ENCODE measurements at places on chromosomes 1 and 21. TPM values are rescaled to one million over a fixed set of nuclear protein-coding genes. Genes with fewer than 3 reads are reported as not detected.

GRCh38 chr1:179969962-179970361 lies 15.4 kb downstream of the CEP350 start:
- DNase-seq, result no peak

ERRFI1 gene
- total RNA-seq, result 143 TPM

- no peak for DNase-seq
These were observed 917 bp downstream of the MEX3A start for GRCh38 chr1:156081180-156081916.

GRCh38 chr21:39232861-39233291 lies 49.6 kb upstream of the PSMG1 start:
- DNase-seq, result no peak

GRCh38 chr1:23825762-23826522 lies 713 bp upstream of the HMGCL start:
- no peak for DNase-seq

WDR64 gene
- total RNA-seq, result not detected

RGS8 gene
- 0.05 TPM for total RNA-seq

GRCh38 chr1:90558126-90558525 lies 159.0 kb downstream of the BARHL2 start:
- no peak for DNase-seq

GRCh38 chr1:99849413-99849743 lies 783 bp upstream of the AGL start:
- peak; percentile 1 for DNase-seq

DNA sequence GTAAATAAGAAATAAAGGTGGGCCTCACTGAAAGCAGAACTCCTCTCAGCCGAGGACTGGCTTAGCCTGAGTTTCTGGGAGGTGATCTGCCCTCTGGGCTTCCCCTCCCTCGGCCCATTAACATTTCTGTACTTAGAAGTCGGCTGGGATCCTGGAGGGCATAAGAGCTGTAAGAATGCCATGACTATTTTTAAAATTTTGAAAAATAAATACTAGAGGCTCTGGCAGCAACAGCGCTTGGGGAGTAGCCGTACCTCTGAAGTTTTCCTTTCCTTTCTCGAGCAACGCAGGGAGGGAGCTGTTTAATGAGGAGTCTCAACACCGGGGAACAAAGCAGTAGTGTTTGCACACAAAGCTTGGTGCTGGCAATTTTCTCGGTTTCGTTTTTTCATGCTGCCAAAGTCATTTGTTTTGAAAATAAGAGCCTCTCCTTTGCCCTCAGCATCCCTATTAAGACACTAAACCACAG lies 498.7 kb downstream of the SMYD3 start:
- no peak for DNase-seq

Measured in HT1080 (cell line).